ENCODE measurements at places on chromosomes 11 and 22.

GRCh38 chr11:131253142-131253655 lies 117.2 kb upstream of the NTM start:
- no peak for DNase-seq

GRCh38 chr22:23693979-23694680 lies 3.3 kb downstream of the RGL4 start:
- no peak for DNase-seq

DNA sequence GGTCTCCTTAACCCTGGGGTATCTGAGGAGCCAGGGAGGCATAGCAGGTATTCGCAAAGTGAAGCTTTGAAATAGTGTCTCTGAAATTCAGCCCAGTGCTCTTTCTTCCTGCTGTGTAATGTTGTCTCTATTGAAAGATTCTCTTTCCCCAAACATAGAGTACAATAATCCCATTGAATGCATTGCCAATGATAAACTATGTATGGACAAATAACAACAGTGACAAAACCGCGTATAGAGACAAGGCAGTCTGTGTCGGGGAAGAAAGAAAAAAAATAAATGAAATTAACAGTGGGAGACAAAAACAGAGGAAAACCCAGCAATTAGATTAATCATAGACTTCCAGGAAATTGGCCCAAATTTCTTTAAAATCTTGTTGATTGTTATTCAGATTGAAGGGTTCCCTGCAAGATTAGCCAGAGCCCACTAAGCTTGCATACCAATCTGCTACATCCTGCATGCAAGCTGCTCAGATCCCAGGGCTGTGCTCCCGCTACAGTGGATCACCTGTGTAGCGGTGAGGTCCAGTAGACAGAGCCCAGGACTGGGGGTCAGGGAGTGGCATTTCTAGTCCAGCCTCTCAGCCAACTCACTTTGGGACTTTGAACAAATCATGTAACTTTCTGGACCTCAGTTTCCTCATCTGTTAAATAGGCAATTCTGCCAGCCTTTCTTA lies 492.8 kb downstream of the INSC start:
- DNase-seq, result no peak

DNA sequence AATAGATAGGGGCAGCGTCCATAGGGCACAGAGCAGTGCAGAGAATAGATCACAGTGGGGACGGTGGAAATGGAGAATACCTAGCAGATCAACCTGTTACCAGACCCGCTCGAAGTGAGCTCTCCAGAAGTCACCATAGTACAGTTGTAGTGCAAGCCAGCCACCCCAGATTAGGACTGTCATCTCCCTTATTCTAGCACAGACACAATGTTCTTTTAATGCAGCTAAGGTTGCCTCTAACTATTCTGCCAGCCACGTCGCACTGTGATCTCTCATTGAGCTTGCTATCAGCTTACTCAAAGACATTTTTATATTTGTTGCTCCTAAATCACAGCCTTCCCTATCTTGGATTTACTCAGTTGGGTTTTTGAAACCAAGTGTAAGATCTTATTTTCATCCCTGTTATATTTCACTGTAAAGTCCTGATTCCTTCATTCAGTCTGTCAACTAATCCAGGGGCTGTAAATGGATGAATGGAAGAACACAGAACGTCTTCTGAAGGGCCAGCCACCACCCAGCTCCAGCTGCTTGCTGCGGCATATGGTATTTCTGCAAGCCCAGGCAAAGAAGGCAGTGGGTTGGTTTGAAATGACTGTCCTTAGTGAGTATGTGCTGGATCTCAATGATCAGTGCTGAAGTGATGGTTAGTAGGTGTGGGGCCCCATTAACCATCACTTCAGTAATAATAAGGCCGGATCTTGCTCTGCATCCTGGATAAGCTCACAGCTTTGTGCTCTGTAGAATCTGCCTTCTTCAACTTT lies 3.4 kb downstream of the PARVA start:
- DNase-seq, result no peak

GRCh38 chr22:17647991-17648390 lies 9.4 kb downstream of the BCL2L13 start:
- no peak for DNase-seq

DNA sequence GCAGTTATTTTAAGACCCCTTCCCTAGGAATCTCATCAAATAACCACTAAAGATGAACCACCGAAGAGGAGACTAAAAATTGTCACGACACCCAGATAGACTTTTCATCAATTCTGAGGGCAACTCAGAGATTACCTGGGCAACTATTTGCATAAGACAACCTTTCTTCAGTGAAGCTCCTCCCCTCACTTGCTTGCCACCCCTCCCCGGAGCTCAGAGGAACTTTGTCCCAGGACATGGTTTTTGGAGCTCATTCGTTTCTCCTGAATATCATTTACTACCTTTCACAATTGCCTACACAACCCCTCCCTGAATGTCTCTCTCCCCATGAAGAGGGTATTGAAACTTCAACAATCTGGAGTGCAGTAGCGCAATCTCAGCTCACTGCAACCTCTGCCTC lies 3.9 kb downstream of the AGBL2 start:
- DNase-seq, result no peak

GRCh38 chr11:14022821-14023220 lies 60.3 kb downstream of the SPON1 start:
- DNase-seq, result no peak
